ENCODE measurements at places on chromosomes 3 and 15.
A peak's percentile ranks its signal among the peaks of the same experiment; 100 is the strongest.

GRCh38 chr3:110016235-110016815, 679.0 kb upstream of the DPPA4 start:
- no peak for DNase-seq

DNA sequence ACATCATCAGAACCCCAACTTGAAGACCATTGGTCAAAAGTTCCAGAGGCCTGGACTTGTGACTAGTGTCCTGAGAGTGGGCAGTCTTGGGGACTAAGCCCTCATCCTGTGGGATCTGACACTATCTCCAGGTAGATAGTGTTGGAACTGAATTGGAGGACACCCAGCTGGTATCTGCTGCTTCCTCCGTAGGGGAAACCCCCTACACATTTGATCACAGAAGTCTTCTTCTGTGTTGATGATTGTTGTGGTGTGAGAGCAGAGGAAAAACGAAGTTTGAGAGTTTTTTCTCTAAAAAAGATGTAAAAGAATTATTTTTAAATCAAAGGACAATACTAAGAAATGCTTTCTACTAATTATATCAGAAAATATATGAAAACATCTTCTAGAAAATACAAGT, 6.9 kb downstream of the NSMCE3 start:
- no peak for DNase-seq

DNA sequence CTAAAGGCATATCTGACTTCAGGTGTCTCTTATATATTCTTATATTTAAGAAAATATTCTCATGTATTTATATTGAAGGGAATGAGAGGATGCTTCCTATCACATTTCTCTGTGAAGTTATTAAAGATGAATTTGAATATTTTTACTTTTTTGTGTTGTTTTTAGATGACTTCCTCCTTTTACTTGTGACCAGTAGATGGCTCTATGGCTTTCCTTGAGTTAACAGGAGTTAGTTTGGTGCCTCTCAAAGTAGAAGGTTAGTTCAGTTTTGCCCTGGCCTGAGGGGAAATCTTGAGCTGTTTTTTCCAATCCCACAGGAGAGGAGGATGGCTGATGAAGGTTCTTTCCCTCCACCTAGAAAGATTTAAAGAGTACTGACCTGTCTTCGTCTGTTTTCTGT, 80.7 kb downstream of the SQOR start:
- no peak for DNase-seq

- DNase-seq, result no peak
Observed at GRCh38 chr15:85095566-85095965, 113.9 kb downstream of the PDE8A start.

DNA sequence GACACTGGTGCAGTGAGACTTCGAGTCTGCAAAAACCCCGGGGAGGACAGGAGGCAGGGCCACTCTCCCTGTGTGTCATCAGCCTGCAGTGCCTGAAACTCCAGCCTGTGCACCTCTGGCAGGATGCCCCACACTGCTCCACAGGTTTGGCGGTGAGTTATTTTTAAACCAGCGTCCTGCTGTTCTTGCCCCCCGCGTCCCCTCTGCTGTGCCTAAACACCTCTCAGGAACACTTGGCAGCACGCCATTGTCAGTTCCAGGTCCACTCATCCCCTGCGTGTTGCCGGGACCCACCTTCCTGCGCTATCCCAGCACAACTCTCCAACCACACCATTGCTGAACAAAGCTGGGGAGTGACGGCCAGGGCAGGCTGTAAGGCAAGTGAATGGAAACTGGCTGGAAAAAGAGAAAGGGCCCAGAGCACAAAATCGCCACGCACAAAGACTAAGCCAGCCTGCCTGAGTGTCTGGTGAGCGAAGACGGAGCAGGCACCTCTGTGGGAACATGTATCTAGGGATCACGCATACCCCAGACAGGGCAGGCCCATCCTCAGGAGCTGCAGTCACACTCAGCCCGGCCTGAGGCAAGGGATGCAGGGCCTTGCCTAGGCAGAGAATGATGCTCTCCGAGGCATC, 3.1 kb upstream of the PLA2G4F start:
- DNase-seq, result no peak

- no peak for DNase-seq
Observed at GRCh38 chr15:45401665-45402161, 23.4 kb upstream of the GATM start.

- DNase-seq, result peak; percentile 22
Observed at GRCh38 chr3:69385123-69385722, 665 bp downstream of the FRMD4B start.

- DNase-seq, result no peak
Observed at GRCh38 chr15:85681386-85681785, 113.3 kb downstream of the KLHL25 start.

- no peak for DNase-seq
Observed at GRCh38 chr3:101464235-101464634, 48.8 kb downstream of the SENP7 start.

DNA sequence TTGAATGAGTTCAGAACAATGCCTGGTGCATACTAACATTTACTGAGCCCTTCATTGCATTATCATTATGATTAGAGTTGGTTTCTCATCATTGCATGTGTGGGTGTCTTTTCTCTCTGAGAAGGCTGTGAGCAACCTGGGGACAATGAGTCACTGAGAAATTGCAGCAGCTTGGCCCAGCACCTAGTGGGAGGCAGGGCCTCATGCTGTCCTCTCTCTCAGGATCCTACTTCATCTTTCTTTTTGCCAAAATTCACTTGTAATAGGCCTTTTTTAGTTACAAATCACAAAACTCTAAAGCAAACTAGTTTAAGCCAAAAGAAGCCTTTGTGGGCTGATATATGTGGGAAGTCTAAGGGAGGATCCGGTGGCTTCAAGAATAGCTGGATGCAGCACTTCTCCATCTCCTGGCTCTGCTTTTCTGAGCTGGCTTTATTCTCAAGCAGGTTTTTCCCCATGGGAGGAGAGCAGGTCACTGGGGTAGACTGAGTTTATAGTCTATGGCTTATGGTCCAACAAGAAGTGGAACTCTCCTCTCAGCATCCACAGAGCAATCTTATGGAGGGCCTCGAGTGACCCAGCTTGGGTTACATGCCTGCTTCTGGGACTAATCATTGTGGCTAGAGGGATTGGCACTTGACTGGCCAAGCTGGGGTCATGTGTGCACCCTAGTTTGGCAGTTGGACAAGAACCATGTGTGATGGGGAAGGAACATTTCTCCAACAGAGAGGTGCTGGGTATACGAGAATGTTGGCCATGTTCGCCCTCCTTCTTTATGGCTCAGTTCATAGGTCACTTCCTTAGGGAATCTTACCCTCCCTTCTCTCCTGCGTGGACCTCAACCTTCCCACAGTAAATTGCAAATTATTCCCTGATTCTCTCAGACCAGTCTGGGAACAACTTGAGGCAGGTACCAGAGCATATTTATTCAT, 8.7 kb upstream of the CAMK1 start:
- peak; percentile 44 for DNase-seq

GRCh38 chr3:129708328-129708861, 101.9 kb upstream of the PLXND1 start:
- DNase-seq, result no peak

DNA sequence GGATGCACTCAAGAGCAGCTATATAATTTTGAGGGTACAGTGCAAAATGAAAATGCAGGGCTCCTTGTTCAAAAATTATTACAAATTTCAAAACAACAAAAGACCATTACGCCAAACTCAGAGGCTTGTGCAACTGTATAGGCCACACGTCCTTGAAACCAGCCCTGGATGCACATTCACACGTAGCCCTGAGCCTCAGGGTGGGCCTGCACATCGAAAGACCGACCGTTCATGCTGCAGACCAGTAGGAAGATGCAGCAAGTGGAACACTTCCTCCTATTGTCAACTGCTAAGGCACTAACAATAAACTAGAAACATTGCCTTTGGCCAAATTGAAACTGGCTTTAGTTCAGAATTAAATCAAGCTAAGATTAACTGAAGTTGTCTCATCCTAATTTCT, 174.7 kb downstream of the SHOX2 start:
- DNase-seq, result no peak

GRCh38 chr3:21705769-21706168, 45.2 kb downstream of the ZNF385D start:
- DNase-seq, result no peak

GRCh38 chr3:104180906-104181305, 1185.8 kb upstream of the ALCAM start:
- no peak for DNase-seq

DNA sequence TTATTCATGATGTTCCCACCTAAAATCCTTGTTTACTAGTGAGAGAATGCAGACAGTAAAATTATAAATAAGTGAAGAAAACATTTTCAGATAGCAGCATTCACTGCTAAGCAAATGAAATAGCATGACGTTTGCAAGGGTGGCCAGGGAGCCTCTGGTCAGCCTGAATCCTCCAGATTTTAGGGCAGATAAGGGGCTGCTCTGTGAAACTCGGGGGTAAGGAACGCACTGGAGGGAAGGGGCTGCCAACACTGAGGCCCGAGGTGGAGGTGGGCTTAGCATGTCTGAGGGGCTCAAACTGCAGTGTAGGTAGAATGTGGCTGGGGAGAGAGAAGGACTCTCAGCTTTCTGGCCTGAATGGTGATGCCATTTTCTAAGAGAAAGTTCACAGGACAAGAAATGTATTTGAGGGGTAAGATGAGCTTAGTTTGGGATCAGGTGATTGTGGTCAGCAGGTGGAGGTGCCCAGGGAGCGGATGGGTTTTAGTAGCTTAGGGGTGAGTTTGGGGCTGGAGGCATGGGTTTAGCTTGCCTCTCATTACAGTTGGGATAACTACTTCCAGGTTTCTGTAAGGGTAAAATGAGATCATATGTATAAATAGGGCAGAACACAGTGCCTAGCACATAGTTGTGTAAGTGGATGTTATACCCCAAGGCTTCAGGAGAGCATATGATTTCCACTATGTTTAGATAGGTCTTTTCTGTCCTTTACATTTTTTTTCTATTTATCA, 20.5 kb downstream of the GPR171 start:
- no peak for DNase-seq

DNA sequence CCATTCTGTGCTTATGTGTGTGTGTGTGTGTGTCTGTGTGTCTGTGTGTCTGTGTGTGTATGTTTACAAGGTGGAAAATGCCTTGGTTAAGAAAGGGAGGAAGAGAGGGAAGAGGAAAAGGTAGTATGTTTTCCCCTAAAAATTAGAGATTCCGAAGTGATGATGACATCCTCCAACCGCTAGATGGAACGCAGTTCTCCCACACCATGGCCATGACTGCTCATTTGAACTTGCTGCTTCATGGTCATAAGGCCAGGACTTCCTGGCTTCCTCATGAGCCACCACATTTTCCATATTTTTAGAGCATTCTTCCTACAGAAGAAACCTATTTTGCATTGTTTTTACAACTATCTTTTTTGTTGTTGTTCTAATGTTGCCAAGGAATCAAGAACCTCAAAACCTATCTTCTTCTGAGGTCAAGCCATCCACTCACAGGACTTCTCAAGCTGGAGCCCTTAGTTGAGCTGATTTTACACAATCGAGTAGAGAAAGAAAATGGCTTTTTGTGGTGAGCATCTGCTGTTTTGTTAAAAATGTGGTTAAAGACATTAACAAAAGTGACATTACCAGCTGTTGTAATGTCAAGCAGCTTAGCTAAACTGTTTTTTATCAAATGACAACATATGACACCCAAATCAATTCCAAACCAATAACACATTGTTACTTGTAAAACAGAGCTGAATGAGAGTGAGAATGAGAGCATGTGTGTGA, 1091.0 kb downstream of the FHIT start:
- DNase-seq, result no peak

DNA sequence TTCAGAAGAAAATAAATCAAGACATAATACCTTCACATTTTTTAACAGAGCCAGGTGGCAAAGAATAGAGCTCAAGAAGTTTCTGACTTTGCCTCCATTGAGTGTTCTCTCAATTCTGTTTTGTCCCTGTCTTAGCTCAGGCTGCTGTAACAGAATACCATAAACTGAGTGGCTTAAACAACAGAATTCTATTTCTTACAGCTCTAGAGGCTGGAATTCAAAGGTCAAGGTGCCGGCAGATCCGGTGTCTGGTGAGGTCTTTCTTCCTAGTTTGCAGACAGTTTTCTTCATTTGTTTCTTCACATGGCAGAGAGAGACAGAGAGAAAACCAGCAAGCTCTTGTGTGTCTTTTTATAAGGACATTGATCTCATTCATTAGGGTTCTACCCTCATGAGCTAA, 25.6 kb downstream of the IQCH start:
- no peak for DNase-seq

DNA sequence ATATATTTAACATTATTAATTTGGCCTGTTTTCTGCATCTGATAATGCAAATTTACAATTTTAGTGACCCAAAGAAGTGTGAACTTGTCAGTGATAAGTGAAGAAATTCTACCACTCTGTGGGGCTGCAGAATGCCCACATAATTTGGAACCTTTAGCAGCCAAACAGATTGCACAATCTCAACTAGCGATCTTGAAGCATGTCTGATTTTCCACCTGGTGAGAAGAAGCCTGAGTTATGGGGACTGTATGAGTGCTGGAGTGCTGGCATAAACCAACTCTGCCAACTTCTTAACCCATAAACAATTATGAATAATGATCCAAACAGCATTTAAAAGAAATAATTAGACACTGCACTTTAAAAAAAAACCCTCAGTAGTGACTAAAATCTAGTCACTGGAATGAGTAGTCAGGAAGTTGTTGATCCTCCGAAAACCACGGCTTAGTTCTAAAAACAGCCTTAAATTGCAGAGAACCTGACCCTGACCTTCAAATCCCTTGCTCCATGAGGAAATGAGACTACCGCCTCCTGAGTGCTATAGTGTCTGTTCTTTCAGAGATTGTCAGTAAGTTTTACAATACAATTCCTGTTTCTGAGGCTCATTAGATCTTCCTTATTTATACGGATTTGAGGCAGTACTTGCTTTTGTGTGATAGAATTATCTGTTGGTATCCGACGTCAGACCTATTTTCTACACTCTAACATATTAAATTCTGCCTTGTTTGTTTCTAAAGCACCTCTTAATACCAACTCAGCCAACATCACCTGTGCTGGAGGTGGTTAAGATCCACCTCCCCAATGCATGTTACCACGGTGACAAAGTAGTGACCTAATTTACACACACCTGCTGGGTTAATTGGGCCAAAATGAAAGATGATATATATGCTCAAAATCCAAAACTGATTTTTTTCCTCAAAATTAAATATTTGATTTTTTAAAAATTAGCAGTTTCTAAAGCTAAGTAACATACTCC, 267.7 kb downstream of the ZBTB20 start:
- DNase-seq, result peak; percentile 8

- no peak for DNase-seq
Observed at GRCh38 chr3:168288511-168289401, 193.0 kb upstream of the GOLIM4 start.

DNA sequence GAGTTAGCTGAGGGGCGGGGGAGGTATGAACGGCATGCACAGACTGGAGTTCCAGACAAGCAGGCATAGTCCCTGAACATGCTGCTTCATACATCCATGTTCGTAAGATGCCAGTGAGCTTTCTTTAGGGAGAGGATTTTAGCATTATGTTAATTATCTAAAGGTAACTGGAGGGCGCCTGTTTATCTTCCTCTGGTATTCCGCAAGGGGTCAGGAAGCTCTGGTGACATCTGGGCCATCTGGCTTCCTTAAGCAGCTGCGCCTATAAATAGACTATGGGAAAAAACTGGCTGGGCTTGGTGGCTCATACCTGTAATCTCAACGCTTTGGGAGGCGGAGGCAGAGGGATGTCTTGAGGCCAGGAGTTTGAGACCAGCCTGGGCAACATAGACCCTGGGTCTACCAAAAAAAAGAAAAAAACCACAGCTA, 1.5 kb upstream of the FBXO22 start:
- no peak for DNase-seq

- DNase-seq, result no peak
Observed at GRCh38 chr3:147298511-147298982, 107.8 kb downstream of the ZIC4 start.

All from GM13977 (cell line).